ENCODE measurements at places on chromosomes 3 and 15.

DNA sequence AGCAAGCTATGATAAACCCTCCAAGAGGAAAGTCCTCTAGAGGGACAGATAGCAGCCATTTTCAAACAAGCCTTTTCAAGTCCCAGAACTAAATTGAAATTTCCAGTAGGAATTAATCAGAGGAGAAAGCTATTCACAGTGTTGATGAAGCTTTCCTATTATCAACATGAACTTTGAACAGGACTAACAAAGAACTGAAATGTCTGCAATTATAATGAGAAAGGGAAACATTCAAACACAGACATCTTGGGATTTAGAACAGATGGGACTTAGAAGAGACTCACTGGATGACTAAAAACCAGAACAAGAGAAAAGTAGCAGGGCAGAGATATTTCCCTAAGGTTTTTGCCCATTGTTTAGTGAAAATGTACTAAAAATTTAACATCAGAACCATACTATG lies 622.1 kb upstream of the UBE2E2 start:
- DNase-seq = no peak

- no peak for DNase-seq
Measured at GRCh38 chr15:95499397-95499796, 831.1 kb upstream of the NR2F2 start.

DNA sequence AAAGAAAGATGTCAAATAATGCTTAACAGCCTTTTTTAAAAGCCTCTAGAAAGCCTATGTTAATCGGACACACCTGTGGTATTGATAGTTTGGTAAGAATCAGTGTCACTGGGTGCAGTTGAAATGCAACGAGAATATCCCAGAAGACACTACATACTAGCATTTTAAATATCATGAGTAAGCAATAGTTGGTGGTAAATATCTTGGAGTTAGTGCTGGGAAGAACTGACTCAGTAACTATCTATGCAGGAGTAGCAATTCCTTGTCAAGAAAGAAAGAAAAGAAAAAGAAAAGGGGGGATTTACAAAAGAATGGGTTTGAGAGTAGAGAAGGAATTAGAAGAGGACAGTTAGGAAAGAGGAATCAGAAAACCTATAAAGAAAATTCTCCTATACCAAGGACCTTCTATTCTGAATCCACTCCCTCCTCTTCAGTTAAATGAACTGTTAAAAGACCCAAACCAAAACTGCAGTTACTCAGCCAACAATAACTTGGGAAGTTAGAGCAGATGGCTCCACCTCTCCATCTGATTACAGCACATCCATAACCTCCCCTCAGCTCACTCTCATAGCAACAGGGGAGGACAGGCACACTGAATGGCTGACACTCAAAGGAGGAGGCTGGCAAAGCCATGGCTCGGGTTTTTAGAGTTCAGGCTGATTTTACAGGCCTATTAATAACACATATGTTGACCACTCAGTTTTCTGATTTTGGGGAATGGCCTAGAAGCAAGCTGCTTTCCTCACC lies 207.6 kb upstream of the MDFIC2 start:
- DNase-seq = peak; percentile 17

- DNase-seq = no peak
Measured at GRCh38 chr3:137046747-137047146, 89.0 kb downstream of the IL20RB start.

GRCh38 chr3:98199020-98199419 lies 32.5 kb downstream of the OR5H15 start:
- DNase-seq = no peak

All from fibroblast of skin of left quadriceps (primary cell).